MG63 (cell line): ENCODE measurements at places on chromosomes 7 and 10.

- no peak for DNase-seq
Observed at GRCh38 chr7:83053965-83054364, 108.7 kb downstream of the PCLO start.

- no peak for DNase-seq
Observed at GRCh38 chr10:31723106-31723750, 205.4 kb downstream of the ARHGAP12 start.

GRCh38 chr7:102395873-102396709 lies at the start of gene PRKRIP1:
Gene PRKRIP1 (plus strand): TSS chr7:102396363. CDS start chr7:102396412, 49 bp downstream.
- DNase-seq: peak; percentile 81

- no peak for DNase-seq
Observed at GRCh38 chr7:115218076-115218475, 296.2 kb downstream of the MDFIC start.

DNA sequence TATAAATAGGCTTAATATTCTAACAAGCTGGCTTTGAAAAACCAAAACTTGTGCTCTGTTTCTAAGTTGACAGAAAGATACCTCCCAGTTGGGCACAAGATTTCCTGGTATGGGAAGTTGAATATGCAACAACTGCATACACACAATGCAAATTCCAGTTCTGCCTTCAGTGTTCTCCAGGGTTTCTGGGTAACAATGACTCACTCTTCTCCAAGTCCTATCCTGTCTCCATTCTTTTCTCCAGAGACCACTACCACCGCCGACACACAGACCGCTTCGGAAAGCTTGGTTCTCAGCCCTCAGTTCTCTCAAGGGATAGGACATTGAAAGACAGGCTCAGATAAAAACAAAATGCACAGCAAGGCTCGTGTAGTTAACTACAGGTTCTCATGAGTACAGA lies 12.2 kb downstream of the PDE1C start:
- DNase-seq: no peak

DNA sequence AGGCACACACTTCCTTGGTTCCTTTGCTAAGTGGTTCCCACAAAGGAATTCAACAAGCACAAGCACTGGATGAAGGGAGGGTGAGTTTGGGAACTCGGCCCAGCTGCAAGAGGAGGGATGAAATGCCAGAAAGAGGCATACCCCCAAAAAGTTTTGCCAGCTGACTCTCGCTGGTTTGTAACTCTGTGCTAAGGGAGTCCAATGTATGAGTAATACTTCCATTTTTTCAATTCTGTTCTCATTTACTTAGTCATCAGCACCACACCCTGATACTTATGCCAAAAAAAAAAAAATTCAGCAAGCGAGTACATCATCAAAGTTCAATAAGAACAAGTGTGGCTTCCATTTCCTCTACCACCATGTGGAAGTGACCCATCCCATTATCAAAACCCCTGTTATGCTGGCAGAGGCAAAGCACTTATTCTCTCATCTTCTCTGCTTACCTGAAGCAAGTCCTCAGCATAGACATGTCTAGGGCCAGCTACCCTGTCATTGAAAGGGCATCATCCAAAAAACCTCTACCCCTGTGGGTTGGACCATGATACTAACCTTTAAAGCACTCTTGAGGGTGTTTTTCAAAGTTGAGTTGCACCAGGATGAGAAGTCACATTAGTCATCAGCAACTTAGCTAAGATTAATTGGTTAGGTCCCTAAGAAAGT lies 6.9 kb upstream of the HYCC1 start:
- DNase-seq: peak; percentile 81

- DNase-seq: peak; percentile 16
Observed at GRCh38 chr10:111598433-111599059, 521.7 kb downstream of the ADRA2A start.

DNA sequence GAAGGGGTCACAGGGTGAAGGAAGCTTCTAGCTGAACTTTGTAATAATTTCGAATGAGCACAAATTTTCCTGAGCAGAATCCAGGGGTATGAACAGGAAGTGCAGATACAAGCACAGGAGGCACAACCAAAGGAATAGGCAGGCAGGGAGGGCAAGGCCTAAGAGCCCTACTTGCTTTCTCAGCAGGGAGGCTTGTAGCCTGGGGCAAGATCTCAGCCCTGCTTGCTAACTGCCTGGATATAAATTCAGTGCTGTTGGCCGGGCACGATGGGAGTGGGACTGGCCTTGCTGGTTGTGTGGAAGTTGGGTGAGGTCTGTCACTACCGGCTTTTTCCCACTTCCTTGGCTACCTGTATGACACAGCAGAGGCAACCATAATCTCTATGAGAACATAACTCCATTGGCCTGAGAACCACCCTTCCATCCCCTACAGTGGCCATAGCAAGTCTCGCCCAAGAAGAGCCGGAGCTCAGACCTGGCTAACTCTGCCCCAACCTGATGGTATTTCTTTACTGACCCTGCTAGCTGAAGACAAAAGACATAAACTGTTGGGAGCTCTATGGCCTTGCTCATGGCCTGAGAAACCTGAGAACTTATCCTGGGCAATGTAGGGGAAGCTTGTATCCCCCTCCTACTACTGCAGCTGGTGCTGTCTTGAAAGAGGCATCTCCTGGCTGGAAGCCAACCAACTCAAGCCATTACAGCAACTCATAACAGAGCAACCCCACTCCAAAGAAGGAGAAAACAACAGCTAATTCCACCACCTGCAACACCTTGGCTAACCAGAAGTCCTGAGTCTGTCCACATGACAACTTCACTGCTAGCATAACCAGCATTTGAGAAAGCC lies 27.6 kb downstream of the CLDN12 start:
- no peak for DNase-seq

DNA sequence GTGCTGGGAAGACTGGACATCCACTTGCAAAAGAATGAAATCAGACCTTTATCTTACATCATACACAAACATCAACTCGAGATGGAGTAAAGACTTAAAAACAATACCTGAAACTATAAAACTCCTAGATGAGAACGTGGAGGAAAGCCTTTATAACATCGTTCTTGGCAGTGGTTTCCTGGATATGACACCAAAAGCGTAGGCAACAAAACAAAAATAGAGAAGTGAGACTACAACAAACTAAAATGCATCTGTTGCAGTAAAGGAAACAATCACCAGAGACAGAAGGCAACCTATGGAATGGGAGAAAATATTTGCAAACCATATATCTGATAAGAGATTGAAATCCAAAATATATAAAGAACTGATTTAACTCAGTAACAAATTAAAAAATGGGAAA lies 33.3 kb downstream of the CC2D2B start:
- no peak for DNase-seq

- no peak for DNase-seq
Observed at GRCh38 chr7:64192148-64192704, 14.8 kb upstream of the ZNF735 start.

DNA sequence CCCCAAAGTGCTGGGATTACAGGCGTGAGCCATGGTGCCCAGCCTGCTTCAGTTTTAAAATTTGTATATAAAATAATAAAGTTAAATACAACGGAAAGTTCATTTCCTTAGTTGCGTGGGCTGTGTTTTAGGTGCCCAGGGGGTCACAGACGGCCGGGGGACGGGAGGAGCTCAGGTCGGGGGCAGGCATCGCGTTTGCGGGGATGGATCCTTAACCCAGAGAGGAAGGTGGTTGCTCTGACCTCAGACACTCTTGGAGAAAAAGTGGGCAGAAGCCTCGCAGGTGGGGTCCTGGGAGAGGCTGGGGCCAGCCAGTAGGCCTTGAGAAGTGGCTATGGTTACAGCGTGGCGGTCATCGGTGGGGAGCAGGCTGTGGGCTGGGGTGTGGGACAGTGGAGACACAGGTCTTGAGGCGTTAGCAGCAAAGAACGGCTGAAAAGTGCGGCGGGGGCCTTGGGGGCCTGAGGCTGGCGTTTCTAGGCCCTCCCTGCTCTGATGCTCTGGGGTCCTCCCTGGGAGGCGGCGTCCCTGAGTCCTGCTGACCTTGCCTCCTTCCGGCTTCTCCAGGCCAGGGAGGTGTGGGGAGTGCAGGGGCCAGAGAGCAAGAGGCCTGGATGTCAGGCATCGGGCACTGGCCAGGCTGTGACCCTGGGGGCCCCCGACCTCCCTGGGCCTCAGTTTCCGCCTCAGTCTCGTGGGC lies 54.4 kb downstream of the UNCX start:
- no peak for DNase-seq

- no peak for DNase-seq
Observed at GRCh38 chr10:42864575-42864974, 82.0 kb downstream of the BMS1 start.

DNA sequence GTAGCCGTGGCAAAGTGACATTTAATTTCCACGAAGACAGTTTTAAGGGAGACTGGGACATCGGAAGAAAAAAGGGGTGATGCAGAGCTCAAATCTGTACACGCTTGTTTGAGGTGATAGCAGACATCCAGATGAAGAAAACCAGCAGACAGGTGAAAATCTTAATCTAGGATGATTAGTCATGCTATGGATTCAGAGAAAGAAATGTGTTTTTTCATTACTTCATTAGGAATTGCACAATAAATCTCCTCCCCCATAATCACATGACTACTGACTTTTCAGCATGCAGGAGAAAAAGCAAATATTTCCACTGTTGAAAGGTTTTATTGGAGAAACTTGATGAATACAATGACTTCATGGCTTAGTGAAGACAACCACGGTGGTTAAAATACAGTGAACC lies 2.5 kb downstream of the NUDT5 start:
- DNase-seq: no peak

GRCh38 chr7:106190589-106191330 lies 78.6 kb upstream of the SYPL1 start:
- DNase-seq: no peak

DNA sequence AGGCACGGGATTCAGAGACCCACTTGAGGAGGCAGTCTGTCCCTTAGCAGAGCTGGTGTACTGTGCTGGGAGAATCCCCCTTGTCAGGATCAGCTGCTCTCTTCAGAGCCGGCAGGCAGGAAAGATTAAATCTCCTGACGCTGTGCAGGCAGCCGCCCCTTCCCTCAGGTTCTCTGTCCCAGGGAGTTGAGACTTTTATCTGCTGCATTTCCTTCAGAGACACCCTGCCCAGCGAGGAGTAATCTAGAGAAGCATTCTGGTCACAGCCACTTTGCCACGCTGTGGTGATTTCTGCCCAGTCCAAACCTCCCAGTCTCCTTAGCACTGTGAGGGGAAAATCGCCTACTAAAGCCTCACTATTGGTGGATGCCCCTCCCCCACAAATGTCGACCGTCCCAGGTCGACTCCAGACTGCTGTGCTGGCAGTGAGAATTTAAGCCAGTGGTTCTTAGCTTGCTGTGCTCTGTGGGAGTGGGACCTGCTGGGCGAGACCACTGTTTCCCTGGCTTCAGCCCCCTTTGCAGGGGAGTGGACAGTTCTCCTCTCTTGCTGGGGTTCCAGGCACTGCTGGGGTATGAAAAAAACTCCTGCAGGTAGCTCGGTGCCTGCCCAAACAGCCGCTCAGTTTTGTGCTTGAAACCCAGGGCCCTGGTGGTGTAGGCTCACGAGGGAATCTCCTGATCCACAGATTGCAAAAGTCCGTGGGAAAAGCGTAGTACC lies 265.4 kb downstream of the ZWINT start:
- no peak for DNase-seq

DNA sequence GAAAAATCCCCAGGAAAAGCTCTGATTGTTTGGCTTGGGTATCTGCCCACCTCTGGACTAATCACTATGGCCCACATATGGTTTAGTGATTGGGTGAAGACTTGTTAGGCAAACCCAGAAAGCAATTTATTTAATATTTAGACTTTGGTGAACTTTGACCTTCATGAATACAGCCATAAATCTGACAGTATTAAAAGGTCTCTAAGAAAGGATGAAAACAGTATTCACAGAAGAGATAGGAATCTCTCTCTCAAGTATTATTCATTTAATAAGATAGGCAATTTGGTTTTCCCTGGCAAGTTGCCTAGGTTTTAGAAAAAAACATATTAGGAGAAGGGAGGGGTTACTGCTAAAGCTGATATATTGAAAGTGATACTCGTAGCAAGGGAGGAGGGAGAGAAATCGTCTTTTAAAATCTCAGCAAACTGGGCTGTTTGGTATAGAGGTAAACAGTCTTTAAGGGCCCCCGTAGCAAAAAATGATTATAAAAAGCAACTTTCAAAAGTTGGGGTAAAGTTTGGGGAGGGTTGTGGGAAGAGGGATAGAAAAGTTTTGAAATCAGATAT lies 57.1 kb downstream of the LSMEM1 start:
- no peak for DNase-seq

- DNase-seq: no peak
Observed at GRCh38 chr7:155986497-155987160, 174.4 kb upstream of the SHH start.

GRCh38 chr10:87605628-87606251 lies 53.9 kb upstream of the PAPSS2 start:
- peak; percentile 41 for DNase-seq

GRCh38 chr7:91326516-91327199 lies 62.4 kb downstream of the FZD1 start:
- no peak for DNase-seq

- no peak for DNase-seq
Observed at GRCh38 chr10:62895063-62895462, 78.9 kb upstream of the EGR2 start.

DNA sequence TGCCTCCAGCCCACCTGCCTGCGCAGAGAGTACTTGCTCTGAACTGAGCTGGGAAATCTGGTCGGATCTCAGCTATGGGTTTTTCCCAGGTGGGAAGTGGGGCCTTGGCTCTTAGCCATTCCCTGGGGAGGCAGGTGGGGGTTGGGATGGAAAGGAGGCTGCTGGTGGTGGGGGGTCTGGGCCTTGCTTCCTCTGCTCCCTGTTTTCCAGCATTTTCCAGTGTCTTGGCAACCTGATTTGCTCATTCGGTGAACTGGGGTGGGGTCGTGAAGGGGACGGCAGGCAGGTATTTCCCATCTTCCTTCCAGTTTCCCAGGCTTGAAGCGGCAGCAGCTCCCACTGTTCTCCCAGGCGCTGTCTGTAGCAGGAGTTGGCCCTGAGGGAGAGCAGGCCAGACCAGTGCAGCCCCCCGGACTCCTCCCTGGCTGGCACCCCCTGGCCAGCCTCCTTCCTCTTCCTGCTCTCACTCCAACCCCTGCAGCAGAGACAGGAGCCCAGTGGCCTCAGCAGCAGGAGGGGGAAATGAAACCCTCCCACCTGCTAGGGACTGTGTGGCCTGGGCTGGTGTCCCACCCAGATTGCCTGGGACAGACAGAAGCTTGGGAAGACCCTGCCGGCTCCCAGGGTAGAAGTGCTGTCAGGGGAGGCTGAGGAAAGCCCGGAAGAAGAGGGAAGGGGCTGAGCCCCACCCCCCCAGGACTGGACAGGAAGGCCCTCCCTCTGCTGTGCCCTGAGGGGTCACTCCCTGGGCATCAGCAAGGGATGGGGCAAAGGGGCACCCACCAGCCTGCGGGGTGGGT lies 6.6 kb downstream of the TRIM8 start:
- no peak for DNase-seq
